ENCODE measurements at places on chromosomes 3 and 15. TPM values are rescaled to one million over a fixed set of nuclear protein-coding genes. Genes with fewer than 3 reads are reported as not detected.

DNA sequence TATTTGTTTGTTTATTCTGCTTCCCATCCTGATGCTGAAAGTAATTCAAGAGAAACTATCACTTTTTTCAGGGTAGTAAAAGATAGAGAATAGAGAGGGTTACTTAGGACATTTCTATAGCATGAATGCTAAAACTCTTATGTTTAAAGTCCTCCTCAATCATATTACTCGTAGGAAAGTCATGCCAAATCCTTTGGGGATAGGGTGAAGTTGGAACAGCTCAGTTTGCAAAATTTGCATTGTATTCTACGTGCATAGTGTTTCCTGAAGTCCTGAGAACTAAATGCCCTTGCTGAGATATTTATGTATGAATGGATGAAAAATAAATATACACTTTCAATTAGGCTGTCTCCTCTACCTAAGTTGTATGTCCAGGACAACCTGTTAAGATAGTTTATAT is 14.6 kb downstream of the PLSCR5 start:
- no peak for DNase-seq

DNA sequence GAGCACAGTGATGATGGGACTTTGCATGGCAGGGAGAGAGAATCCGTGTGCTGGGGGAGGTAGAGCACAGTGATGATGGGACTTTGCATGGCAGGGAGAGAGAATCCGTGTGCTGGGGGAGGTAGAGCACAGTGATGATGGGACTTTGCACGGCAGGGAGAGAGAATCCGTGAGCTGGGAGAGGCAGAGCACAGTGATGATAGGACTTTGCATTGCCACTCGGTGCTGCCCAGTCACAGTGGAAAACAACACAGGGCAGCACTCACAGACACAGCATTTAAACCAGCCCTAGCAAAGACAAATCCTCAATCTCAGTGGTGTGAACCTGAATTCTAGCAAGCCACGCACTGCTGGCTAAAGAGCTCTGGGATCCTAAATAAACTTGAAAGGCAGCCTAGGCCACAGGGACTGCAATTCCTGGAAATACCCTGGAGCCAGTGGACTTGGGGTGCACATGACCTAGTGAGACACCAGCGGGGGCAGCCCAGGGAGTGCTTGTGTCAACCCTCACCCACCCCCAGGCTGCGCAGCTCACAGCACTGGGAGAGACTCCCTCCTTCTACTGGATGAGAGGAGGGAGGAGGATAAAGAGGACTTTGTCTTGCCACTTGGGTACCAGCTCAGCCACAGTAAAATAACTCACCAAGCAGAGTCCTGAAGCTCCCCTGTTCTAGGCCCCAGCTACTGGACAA is 23.4 kb upstream of the TNK2 start:
- peak; percentile 32 for DNase-seq

DNA sequence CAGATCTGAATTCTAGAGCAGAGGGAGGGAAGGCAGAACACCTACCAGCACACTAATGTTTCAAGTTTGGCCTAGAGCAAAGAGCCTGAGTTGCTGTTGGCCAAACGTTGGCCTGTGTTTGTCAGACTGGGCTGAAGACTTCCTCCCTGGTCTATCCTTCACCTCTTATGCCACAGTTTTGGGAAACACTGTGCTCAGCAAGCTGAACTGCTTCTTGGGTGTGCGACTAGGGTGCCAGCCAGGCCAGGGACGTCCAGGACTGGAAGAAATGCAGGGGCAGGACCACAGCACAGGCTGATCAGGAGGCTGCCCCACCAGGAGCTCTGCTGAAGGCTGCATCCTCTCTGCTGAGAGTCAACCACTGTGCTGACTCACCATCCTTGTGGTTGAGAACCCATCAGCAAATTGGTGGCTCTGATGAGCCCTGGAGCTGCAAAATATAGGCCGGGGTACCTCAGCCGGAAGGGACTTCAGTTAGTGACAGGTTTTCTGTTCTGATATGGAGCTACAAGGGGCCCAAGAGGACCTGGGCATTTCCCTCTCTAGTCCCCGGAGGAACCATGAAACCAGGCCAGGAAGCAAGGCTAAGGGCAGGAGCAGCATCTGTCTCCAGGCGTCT is 131.6 kb upstream of the RASGRP1 start:
- DNase-seq: peak; percentile 60

GRCh38 chr3:150760431-150761200 is 2.4 kb downstream of the SIAH2 start:
- no peak for DNase-seq

Gene LTK
- total RNA-seq: 0.64 TPM

- no peak for DNase-seq
These were observed 182.4 kb downstream of the ADAMTS9 start for GRCh38 chr3:64505419-64505818.

DNA sequence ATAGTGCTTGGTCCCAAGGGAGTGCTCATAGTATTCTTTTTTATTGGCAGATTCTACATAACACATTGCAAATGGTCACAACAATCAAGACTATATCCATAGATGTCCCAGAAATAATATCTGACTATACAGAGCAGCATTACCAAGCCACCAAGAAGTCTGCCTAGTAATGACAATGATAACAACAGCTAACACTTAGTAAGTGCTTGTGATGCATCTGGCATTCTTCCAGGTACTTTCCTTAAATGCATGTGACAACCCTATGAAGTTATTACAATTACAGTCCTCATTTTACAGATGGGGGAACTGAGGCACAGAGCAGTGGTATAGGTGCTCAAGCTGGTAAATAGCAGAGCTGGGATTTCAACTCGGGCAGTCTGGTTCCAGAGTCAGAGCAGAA is 49.6 kb upstream of the ICE2 start:
- no peak for DNase-seq

Gene STRA6
- 0.26 TPM for total RNA-seq

DNA sequence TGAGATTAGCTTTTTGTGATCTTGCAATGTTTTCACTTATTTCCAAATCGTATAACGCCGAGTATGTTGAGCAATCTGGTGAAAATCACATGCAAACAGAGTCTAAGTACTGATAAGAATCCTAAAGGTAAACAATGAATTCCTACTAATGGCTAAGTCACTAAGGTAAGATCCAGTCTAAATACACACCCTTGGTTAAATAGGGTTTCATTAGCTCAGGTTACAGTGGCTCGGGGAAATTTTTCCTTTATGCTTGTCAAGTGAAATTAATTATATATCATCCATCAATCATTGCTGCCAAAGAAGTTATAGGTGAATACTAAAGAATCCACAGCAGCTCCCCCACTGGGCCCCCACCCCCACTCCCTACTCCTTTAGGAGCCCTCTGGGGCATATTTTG is 139.3 kb downstream of the SOX2 start:
- no peak for DNase-seq

DNA sequence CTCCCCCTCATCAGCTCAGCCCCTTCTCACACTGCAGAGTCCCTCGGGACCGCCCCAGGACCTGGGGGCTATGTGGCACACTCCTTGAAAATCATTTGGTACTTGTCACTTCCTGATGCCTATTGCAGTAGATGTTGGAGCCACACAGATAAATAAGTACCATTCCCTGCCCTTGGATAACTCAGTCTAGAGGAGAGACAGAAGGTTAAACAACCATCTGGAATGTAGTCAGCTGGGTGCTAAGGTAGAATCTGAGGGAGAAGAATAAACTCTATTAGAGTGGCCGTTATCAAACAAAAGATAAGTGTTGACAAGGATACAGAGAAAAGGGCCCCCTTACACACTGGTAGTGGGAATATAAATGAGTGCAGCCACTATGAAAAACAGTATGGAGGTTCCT is 112.3 kb upstream of the NR2E3 start:
- no peak for DNase-seq

Gene ROPN1B
- total RNA-seq: 27.6 TPM

DNA sequence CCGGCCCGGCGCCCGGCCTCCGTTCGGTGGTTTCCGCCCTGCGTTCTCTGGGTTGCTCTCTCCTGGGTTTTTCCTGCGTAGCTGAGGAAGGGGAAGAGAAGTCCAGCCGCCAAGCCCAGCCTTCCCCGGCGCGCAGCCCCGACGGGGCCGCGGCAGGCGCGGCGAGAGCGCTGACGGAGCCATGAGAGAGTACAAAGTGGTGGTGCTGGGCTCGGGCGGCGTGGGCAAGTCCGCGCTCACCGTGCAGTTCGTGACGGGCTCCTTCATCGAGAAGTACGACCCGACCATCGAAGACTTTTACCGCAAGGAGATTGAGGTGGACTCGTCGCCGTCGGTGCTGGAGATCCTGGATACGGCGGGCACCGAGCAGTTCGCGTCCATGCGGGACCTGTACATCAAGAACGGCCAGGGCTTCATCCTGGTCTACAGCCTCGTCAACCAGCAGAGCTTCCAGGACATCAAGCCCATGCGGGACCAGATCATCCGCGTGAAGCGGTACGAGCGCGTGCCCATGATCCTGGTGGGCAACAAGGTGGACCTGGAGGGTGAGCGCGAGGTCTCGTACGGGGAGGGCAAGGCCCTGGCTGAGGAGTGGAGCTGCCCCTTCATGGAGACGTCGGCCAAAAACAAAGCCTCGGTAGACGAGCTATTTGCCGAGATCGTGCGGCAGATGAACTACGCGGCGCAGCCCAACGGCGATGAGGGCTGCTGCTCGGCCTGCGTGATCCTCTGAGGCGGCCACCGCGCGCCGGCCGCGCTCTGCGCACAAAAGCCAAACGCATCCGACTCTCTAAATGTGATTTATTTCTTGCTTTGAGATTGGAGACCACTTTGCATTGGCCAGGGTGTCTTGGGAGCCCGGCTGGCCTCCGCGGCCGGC is 727 bp downstream of the RAP2B start:
- peak; percentile 80 for DNase-seq

Gene CCR8
- not detected for total RNA-seq

GRCh38 chr3:142931222-142931621 is 32.3 kb downstream of the PAQR9 start:
- no peak for DNase-seq

GRCh38 chr15:65290228-65290627 is 3.5 kb upstream of the PARP16 start:
- no peak for DNase-seq

DNA sequence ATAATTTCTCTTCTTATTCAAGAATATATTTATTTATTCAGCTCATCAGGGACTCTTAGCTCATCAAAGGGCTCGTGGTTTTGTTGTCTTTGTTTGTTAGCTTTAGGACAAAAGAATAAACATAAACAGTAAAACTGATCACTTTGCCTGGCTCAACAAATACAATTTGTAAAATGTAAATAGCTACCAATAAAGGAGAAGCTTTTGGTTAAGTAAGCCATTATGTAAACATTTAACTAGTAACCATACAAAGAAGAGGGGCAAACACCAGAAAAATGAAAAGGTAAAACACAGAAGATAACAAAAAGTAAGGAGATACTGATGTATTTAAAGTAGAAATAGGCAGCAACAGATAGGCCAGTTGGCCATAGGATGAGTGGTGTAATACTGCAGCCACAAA is 761.7 kb downstream of the ROBO1 start:
- DNase-seq: no peak

- DNase-seq: no peak
These were observed 13.2 kb downstream of the TKT start for GRCh38 chr3:53242642-53243041.

Gene NDUFAF3
- total RNA-seq: 62.2 TPM

DNA sequence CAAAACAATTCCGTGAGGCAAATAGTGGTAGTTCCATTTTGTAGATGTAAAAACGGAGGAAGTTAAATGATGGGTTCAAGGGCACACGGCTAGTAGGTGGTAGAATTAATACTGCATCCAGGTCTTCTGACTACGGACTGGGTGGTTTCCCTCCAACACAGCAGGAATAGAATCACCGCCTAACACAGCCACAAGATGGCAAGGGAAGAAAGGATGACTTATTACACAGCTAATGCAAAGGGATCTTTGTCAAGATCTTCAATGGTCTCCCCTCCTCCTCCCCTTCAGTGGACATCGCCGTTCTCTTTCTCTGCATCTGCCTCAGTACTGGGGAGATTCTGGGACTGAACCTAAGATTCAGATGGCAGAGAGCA is 524 bp upstream of the TOPBP1 start:
- DNase-seq: no peak

GRCh38 chr15:87716422-87716821 is 540.1 kb downstream of the NTRK3 start:
- no peak for DNase-seq

DNA sequence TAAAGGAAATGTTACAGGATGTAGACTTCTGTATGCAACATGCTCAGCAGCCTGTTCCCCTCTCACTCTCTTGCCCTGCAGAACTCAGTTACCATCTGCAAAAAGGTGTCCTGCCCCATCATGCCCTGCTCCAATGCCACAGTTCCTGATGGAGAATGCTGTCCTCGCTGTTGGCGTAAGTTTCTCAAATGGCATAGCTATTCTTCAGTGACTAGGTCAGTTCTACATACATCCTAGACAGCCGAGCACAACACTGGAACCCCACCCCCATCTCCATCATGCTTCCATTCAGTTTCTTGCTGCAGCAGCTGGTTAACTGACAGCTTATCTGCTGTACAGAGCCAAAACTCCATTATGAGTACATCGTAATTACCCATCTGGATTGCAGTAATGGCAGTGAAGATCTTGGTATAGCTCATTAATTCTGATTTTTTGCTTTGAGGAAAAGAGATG is 4.5 kb downstream of the THBS1 start:
- no peak for DNase-seq

DNA sequence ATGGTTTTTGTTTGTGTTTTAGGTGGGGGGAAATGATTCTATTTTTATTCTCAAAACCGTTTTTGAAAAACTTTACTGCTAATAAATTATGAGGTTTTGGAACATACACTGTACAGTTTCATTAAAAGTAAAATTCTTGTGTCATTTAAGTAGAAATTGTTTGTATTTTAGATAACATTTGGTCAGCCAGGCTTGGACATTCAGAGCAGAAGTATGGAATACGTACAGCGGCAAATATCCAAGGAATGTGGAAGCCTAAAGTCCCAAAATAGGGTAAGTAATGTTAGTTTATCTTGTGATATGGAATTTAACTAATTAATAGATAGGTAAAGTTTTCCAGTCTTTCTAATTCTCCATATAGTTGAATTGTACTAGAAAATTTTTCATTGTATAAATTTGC is 96.6 kb downstream of the SPRED1 start:
- DNase-seq: no peak

GRCh38 chr15:59457103-59457502 is 19.1 kb downstream of the FAM81A start:
- no peak for DNase-seq

Gene FAH
- 16.3 TPM for total RNA-seq

GRCh38 chr3:155356594-155357370 is 63.3 kb upstream of the STRIT1 start:
- no peak for DNase-seq

GRCh38 chr15:53829923-53830459 is 70.5 kb upstream of the WDR72 start:
- DNase-seq: no peak

Gene GRAMD2A
- 3.6 TPM for total RNA-seq

Gene VGLL3
- total RNA-seq: 6.2 TPM

GRCh38 chr15:65331811-65332210 is 27.3 kb downstream of the RNU5B-1 start:
- DNase-seq: no peak

Gene TMEM42
- total RNA-seq: 27.2 TPM

- DNase-seq: no peak
These were observed 85.3 kb upstream of the SLC6A1 start for GRCh38 chr3:10907262-10907661.

Gene TRPM1
- total RNA-seq: 13.4 TPM

GRCh38 chr15:24943361-24943760 is 11.4 kb upstream of the SNRPN start:
- DNase-seq: no peak

Gene C3orf22
- total RNA-seq: not detected

Gene BMF
- 10.1 TPM for total RNA-seq

- no peak for DNase-seq
These were observed 4.2 kb upstream of the GMPPB start for GRCh38 chr3:49727924-49728361.

GRCh38 chr3:127041933-127042332 is 59.0 kb downstream of the PLXNA1 start:
- DNase-seq: no peak

- DNase-seq: no peak
These were observed 104.0 kb upstream of the SLC6A6 start for GRCh38 chr3:14298442-14298841.

All from suprapubic skin (tissue), 4 donors.